Renal cortex interstitium (tissue), 15 donors: ENCODE measurements at places on chromosomes 3 and 15. TPM values are rescaled to one million over a fixed set of nuclear protein-coding genes. Genes with fewer than 3 reads are reported as not detected.

DNA sequence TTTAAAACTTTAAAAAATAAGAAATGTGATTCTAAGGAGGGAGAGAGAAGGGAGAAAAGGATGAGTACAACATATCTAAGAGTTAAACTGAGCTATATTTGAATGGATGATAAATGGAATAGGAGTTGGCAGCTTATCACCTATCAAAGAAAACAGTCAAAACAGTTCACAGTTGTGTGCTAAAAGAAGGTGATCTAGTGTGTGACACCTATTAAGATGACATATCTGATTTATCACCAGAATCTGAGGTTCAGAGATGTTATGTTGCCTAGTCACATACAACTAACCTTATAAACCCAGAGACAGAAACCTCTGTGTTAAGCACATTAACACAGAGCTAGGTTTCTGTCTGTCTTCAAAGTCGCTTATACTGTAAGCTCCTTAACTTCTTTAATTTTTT is 3.0 kb downstream of the ATP13A3 start:
- no peak for DNase-seq

- DNase-seq: no peak
Measured at GRCh38 chr15:69725957-69726356, 273.3 kb downstream of the RPLP1 start.

DNA sequence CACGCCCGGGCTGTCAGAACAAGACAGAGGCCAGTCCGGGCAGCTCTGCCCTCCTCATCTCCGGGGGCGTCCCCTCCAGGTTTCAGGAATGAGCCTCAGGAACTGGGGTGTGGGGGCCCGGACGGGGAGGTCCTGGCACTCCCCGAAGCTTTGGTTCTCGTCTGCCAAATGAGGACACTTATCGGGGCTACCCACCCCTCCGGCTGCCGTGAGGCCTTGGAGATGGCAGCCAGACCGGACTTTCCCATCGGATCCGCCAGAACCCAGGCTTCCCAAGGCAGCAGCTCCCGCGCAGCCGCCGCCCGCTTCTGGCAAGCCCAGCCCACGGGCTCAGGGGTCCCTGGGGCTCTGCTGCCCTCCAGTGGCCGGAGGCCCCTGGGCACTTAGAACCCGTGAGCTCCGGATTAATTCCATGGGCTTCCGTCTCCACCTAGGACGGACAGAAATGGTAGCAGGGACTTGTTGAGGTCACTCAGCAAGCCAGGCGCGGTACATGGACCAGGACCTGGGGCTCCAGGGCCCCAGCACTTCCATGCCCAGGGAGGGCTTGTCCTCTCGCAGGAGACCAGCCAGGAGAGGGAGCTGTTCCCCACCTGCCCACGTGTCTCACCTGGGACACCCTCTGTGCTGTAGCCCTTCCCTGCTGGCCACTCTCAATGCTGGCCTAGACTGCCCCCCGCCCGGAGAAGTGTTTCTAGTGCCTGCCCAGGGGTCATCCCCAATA is 89.4 kb downstream of the LINGO1 start:
- DNase-seq: peak; percentile 80

DNA sequence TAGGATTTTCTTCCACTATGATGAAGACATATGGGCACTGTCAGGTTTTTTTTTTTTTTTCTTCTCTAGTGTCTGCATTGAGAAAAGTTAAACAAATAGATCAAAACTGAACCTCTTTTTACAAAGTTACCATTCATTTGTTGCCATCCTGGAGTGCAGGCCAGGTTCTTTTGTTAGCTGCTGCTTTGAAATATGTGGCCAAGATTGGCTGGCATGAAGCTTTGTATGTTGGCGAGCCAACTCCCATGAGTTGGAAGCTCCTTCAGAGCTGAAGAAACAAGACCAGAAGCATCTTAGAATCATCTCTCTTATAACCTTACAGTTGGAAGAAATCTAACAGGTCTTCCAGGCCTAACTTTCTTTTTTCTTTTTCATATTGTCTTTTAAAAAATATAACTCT is 346.5 kb downstream of the THSD4 start:
- no peak for DNase-seq

GRCh38 chr3:114831861-114832260 is 315.2 kb downstream of the ZBTB20 start:
- no peak for DNase-seq

DNA sequence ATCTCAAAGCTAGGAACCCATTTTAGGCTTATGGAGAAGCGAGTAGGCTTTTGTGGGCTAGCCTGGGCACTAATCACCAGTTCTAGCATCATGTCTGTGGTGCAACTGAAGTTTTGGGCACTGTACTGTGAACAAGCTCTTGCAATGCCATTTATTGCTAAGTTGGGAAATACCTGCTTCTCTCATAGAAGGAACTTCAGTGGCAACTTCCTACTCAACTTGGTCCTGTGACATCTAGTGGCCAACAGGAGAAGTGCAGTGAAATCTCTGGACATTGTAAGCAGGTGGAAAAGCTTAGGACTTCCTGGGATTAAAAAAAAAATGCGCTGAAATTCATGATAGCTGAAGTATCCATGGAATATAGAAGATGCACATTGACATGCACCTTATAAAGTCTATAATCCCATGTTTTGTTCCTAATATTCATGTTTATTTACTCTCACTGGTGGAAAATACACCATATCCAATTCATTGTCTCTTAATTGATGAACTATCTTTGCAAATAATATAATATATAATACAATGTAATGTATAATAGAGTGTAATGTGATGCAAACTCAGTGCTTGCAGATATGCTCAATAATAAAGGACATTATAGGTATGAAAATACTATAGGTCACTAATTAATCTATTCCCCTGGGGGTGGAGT is 6.5 kb upstream of the ALDH1A3 start:
- DNase-seq: peak; percentile 53

DNA sequence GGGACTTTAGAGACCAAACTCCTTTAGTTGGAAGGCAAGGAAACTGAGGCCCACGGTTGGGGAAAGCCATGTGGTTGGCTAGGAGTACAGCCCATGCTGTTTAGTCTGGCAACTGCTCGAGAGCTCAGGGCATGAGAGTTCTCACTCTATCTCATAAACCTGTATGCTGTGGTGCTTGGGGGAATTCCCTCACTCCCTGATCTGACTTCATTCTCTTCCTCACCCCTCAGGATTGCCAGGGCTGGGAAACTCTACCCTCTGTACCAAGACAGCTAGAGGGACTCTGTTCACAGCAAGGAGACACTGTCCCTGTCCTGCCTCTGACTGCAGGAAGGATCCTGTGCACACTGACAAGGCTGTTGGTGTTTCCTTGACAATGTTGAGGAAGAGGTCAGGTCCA is 230.2 kb downstream of the ZNF621 start:
- no peak for DNase-seq

- DNase-seq: no peak
Measured at GRCh38 chr3:48187301-48187578, 977 bp downstream of the CDC25A start.

- DNase-seq: no peak
Measured at GRCh38 chr3:123344175-123344906, 104.5 kb downstream of the ADCY5 start.

DNA sequence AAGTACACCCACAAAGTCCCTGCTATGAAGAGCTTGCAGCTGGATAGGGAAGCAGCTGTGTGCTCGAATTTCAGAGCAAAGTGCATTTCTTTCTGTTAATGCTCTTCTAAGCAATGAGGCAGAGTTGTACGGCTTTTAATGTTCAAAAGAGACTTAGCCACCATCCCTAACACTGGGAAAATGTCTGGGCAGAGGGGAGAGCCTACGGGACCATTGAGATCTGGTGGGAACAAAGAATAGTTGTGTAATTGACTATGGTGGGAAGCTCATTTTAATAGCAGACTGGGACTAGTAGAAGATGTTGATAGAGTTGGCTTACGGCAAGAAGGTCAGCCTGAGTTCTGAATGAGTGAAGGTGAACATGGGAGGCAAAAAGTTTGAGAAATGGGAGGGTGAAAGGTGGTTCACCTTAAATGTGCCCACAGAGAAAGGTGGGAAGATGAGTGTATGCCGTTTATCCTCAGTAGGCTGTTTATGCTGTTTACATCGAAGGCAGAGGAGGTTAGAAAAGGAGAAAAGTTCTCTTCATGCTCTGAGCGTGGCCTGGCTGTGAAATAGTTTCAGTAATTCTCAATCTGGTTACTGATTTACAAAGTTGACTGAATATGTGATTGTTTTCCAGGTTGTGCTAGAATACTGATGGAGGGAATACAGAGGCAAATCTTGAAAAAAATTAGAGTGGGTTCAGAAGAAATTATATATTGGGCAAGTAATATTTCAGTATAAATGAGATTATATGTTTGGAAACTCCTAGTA is 22.9 kb upstream of the UTS2B start:
- no peak for DNase-seq

DNA sequence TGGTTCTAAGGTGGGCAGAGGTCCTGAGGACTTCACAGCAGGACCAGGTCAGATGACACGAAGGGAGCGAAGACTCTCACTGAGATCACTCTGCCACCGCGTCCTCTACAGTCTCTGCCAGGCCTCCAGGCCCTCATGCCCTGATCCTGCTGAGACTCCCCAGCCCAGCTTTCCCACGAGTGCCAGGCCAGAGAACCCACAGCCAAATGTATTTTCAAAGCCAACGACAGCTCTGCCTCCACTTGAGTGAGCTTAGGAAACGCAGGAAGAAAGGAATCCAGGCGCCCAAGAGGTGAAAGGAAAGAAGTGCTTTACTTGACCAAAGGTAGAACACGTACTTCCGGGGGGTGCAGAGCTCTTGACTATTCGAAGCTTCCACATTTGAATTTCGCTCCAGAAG is 275.0 kb downstream of the XXYLT1 start:
- DNase-seq: no peak

DNA sequence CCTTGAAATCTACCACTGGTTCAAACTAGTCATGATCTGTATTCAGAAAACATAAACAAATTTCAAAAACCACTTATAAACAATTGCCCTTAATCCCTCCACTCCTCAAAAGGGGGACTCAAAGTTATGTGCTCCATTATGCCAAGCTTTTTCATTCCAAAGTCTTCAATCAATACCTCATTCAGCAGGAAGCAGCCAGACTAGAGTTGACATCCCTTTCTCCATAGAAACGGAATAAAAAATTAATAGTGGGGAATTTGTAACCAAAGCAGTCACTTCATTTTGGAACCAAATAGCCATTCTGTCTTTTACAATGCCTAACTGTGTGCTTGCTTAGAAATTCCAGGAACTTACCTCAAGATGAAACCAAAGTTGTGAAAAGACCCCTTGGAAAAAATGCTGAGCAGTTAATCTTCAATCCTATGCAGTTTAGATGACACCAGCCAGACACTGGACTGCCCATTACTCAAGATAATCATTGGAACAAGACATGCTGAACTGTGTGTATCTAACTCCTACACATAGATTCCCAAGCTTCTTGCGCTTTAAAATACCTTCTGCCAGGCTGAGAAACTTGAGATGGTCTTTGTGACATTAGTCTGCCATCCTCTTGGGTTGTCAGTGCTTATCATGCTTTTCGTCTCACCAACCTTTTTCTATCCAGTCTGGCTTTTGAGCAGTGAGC is 406.2 kb downstream of the PLOD2 start:
- peak; percentile 11 for DNase-seq

- no peak for DNase-seq
Measured at GRCh38 chr3:131174752-131175151, 148.1 kb downstream of the NEK11 start.

DNA sequence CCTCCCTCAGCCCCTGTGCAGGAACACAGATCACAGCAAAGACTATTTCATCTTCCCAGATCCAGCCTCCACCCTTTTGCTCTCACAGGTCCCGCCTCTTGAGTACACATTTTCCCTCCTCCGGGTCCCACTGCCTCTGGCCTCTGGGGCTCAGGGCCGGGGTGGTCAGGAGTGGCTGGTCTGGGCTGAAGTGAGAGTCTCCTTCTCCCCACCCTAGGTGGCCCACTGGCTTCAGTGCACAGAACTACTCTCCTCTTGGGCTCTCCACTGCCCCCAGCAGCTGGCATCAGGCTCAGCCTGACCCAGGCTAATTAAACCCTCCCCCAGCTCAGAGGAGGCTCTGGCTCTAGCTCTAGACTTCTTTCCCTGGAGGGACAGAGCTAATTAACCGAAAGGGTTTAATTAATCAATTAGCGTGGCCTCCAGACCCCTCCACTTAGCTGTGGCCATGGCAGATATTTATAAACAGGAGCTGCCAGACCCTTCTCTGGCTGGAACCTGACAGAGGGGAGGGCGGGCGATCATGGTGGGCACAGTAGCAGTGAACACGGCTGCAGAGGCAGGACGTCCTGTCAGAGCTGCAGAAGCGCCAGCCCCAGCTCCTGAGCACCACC is 15.1 kb downstream of the DUSP7 start:
- no peak for DNase-seq

DNA sequence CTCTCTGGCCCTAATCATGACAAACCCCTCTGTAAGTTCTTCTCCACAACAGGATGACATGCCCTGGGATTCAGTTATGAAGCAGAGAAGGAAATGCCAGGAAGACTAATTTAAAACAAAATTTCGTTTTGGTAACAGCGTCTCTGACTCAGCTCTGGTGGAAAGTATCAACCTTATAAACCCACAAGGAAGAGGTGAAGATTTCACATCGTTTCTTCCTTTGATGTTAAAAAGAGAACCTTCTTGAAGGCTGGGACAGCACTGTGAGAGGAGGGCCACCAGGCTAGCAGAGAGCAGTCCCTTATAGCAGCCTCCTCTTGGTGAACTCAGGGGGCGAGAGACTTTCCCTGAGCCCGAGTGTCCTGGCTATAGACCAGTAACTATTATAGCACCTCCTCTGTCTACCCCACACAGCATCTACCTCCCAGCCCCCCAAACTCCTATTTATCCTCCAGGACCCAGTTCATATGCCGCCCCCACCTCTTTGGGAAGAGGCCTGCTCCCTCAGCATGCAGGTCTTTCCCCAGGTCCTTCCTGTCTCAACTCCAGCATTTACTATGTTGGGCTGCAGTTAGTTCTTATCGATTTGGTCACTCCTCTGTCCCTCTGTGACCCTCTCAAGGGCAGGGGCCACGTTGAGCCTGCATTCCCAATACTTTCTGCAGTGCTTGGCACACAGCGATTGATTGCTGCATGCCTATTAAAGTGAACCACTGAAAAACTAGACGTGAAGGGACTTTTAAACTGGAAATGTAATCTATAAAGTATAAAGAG is 321.5 kb upstream of the ICE2 start:
- DNase-seq: no peak

The PROK2 gene
- polyA plus RNA-seq: not detected

The FGF12 gene
- polyA plus RNA-seq: 7.1 TPM

The IGDCC3 gene
- 7.5 TPM for polyA plus RNA-seq

The ELL3 gene
- 2.9 TPM for polyA plus RNA-seq

The SCN11A gene
- 0.66 TPM for polyA plus RNA-seq

The TGM5 gene
- not detected for polyA plus RNA-seq

The SLC22A13 gene
- polyA plus RNA-seq: 7.1 TPM

The CCDC14 gene
- polyA plus RNA-seq: 182 TPM
